NCI-H1105 (cell line): ENCODE measurements at places on chromosomes 1 and 21.

DNA sequence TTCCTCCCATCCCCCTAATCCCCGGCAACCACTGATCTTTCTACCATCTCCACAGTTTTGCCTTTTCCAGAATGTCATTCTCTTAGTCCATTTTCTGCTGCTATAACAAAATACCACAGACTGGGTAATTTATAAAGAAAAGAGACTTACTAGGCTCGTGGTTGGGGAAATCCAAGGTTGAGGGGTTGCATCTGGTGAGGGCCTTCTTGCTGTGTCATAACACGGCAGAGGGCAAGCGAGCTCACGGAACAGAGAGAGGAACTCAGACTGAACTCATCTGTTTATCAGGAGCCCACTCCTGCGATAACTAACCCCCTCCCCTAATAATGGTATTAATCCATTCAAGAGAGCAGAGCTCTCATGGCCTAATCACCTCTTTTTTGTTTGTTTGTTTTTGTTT lies 52.0 kb downstream of the RUNX3 start:
- DNase-seq = no peak

GRCh38 chr1:117627546-117628130 lies 21.8 kb downstream of the TENT5C start:
- DNase-seq = peak; percentile 26

DNA sequence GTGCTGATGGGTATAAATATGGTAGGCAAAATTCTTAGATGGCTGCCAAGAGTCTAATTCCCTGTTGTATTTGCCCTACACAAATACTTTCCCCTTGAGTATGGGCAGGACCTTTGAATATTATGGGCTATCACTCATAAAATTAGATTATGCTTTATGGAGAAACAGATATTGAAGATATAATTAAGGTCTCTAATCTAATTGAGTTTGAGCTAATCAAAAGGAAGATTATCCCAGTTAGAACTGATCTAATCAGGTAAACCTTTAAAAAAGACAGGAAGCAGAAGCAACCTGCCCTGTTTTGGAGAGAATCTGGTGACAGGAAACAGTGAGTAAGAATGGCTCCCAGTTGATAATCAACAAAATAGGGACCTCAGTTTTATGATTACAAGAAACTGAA lies 609.0 kb upstream of the PRMT6 start:
- DNase-seq = no peak

DNA sequence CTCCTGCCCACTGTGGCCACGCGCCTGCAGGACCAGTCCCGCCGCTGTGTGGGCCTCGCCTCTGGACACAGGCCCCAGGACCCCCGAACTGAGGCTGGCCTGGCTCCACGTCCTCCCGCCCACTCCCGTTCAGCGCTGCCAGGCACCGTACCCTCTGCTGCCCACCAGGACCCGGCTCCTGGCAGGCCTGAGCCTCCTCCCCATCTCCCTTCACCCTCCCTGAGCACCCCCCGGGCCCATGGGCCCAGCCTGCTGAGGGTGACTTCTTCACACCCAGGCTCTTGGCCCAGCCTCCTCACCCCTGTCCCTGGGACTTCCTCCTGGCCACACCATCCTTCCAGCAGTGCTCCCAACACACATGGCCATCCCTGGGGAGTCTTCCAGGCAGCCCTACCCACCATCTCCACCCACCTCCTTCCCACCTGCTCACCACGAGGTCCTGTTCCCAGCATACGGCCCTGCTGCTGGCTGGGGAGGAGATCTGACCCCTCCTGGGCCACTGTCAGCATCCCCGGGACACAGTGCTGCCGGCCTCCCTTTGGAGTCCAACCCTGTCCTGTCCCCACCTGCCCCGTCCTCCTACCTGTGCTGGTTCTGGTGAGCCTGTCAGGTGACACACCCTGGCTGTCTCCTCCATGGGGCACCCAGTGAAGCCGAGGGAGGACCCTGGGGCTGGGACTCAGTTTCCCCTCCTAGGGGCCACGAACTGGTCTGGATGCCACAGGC lies 53.7 kb downstream of the SLX9 start:
- DNase-seq = no peak

- no peak for DNase-seq
Measured at GRCh38 chr1:17704176-17704575, 51.0 kb upstream of the ACTL8 start.

DNA sequence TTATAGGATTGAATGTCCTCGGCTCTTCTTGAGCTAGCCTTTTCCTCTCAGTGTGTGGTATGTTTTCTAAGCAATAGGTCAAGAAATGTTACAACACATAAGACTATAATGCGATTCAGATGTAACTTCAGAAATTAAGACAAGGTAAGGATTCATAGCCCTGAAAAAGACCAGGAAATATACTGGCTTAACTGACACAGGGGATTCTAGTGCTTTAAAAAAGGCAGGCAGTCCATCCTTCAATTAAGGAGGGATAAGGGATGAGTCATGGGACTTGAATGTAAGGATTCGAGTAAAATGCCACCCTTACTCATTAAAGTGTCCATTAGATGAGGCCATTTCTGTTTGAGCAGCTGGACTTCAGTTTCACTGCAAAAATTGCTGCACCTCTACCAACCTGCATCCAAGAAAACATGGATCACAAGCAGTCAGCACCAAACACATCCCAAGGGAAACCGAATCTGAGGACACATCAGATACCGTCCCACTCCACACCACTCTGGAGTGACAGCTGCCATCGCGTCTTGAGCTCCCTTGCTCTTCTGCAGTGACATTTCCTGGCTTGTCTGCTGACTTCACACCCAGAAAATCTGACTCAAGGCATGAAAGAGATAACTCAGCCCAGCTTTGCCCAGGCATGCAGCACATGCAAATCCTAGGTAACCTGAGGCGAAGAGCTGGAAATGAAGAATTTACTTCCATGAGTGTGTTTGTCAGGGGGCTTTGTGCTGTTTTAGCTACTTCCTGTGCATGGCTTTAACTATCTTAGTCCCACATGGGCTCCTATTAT lies 37.8 kb downstream of the NGF start:
- DNase-seq = no peak

GRCh38 chr1:169696273-169697100 lies 14.9 kb downstream of the SELL start:
- DNase-seq = no peak

- DNase-seq = no peak
Measured at GRCh38 chr1:236465231-236465958, 58.4 kb upstream of the LGALS8 start.

DNA sequence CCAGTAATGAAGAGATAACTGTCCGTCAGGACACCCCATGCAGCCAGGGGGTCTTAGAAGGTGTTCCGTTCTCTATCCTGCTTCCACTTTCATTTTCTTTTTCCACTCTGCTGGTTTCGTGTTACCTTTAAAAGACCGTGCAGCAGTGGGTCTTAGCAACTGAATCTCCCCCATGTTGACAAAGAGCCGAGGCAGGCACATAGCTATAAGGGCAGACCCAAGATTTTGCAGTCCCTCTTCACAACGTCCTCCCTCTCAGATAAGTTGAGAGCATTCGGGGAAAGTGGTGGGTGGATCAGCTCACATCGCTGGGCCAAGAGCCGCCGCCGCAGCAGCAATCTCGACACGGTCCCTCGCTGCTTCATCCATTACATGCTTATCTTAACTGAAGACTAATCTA lies 355.5 kb downstream of the LMO4 start:
- peak; percentile 35 for DNase-seq

DNA sequence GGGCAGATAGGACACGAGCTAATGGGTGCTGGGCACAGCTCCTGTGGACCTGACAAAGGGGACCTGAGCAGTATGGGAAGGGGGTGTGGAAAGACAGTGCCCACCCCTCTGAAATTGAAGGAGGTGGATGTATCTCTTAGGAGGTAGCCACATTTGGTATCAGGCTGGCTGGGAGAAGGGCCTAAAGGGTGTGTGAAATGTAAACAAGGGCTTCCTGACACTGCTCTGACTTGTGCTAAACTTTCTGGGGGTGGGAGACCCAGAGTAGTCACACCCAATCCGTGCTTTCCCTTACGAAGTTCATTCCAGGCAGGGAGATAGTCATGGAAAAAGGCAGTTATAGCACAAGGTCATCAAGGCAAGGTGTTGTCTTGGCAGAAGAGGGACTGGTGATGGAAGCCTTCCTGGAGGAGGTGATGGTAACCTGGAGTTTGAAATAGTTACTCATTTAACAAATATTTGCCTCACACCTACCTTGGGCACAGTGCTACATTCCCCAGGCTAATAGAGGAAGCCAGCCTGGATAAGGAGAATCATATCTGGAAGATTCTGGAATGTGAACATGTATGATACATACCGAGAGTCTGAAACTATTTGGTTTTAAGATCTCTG lies 5.3 kb upstream of the CCDC24 start:
- no peak for DNase-seq

GRCh38 chr1:244049162-244050013 lies 1.7 kb upstream of the ZBTB18 start:
- DNase-seq = peak; percentile 16

DNA sequence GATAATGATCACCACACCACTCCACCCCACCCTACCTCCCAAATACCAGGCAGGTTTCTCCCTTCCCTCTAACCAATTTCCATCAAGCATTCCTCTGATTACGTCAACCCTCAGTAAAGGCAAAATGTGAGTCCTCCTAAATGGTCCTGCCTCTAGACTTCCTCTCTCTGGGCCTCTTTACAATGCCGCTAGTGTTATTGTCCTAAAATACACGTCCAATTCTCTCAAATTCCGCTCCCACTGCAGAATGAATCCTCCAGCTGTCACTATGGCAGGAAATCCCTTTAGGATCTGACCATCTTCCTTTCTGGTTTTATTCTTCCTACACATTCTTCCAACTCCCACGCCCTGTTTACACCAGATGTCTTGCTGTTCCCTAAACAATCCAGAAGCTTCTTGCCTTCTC lies 68.7 kb downstream of the DEGS1 start:
- DNase-seq = no peak

GRCh38 chr21:32562915-32563314 lies 22.4 kb downstream of the TCP10L start:
- no peak for DNase-seq

DNA sequence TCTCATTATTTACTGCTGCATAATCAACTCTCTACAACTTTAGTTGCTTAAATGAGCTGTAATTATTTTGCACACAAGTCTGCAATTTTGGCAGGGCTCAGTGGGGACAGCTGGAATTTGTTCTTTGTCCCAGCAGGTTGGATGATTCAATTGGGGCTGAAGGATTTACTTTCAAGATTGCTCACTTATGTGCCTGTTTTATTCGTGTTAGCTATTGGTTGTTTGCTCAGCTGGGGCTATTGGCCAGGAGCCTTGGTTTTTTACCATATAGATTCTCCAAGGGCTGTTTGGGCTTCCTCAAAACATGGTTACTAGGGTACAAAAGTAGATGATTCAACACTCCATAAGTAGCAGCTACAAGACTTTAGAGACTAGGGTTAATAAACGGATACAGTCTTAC lies 13.4 kb downstream of the OR10R2 start:
- DNase-seq = peak; percentile 97

GRCh38 chr1:169487561-169487960 lies 1.8 kb upstream of the SLC19A2 start:
- DNase-seq = no peak

- DNase-seq = no peak
Measured at GRCh38 chr1:226831953-226832352, 38.5 kb upstream of the PSEN2 start.

DNA sequence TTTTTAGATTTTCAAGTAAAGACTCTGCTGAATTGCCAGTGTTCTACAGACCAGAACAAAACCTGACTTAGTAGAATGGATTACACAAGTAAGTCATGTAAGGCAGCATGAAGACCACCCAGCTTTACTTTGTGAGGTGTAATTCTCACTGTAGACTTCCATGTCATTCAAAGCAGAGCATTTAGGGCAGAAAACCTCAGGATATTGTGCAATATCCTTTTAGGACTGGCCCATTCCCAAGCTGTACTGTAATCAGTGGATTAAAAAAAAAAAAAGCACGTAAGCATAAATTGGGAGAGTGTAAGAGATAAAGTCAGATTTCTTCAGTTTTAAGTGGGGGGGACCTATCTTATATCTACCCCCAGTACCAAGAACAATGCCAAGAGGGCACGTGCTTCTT lies 380.5 kb upstream of the PRMT6 start:
- DNase-seq = no peak

DNA sequence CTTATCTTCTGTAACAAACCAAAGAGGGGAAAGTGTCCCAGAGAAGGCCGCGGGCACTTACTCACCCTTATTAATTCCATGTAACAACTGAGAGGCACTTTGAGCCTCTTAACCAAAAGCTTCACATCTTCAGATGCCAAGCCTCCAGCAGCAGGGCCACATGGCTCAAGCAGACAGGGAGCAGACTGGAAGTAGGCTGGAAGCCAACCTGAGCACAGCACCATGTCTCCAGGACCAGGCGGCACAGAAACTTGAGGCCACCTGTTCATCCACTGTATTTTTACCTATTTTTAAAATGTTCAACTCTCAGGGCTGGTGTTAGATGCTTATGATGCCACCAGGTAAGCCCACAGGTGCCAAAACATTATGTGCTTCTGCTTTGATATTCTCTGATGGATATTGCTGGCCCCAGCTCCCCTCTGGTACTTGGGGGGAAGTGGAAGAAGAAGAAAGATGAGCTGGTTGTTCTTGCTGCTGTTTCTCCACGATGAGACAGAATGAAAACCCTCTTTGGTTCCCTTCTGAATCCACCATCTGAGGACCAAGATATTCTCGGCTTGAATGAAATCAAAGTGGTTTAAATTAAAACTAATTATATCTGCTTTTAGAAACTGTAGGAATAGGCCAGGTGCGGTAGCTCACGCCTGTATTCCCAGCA lies 30.6 kb upstream of the SDE2 start:
- DNase-seq = no peak

- no peak for DNase-seq
Measured at GRCh38 chr1:68745011-68745410, 248.1 kb upstream of the DEPDC1 start.

DNA sequence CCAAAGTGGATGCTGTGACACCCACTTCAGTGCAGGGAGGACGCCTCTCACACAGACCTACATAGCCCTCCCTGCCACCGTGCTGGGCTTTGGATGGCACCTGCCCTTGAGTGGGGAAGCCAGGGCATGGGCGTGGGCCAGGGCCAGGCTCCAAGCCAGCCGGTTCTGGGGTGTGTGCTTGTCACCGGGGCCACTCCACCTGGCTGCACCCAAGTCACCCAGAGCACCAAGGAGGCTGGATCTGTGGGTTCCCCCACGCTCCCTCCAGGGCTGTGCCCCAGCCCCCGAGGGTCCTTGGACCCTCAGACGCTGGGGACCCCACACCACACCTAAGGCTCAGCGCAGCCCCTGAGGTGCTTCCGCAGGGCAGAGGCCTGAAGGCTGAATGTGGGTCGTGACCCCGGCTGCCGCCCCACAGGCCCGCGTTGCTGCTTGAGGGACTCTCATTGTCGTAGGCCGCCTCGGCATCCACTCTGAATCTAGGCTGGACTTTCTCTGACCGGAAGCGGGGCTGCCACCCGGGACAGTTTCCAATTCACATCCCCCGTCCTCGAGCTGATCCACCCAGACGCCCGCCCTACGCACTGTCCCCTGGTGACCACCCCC lies 1.5 kb downstream of the MXRA8 start:
- no peak for DNase-seq

- DNase-seq = no peak
Measured at GRCh38 chr1:56904663-56905397, 50.2 kb downstream of the C8A start.
